ENCODE measurements at places on chromosomes 6 and 20.

DNA sequence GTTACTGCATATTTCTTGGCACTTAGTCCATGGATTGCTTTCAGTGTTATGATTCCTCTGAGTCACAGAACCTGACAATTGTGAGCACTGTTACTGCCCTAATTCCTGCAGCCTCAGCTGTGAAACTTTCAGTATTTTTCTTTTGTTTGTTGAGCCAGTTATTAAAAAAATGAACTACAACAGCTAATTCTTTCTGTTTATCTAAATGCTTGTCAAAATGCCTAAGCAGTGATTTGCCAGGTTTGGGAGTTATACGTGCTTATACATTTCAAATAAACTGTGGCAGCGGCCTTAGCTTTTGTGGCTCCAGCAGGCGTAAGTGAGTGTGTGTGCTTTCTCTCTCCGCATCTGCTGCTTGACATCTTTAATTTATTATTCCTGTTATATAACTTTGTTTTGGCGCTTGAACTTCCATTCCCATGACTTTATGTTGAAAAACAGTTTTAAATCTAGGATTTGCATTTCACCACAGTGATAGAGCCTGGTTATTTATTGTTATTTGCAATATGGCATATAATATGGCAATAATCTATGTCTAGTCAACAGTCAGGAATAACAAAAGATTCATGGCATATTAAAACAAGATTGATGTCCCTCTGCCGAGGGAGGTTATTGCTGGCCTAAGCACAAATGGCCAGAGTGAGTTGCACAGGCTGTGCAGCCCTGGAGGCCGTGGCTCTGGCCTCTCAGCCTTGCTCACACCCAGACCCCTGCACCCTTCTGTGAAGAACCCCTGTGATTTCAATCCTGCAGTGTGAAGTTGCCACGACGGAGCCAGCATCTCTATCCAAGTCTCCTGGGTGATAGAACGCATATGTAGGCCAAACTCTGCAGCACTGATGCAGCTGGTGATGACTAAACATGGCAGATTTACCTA lies 303.4 kb downstream of the THBS2 start:
- no peak for DNase-seq

DNA sequence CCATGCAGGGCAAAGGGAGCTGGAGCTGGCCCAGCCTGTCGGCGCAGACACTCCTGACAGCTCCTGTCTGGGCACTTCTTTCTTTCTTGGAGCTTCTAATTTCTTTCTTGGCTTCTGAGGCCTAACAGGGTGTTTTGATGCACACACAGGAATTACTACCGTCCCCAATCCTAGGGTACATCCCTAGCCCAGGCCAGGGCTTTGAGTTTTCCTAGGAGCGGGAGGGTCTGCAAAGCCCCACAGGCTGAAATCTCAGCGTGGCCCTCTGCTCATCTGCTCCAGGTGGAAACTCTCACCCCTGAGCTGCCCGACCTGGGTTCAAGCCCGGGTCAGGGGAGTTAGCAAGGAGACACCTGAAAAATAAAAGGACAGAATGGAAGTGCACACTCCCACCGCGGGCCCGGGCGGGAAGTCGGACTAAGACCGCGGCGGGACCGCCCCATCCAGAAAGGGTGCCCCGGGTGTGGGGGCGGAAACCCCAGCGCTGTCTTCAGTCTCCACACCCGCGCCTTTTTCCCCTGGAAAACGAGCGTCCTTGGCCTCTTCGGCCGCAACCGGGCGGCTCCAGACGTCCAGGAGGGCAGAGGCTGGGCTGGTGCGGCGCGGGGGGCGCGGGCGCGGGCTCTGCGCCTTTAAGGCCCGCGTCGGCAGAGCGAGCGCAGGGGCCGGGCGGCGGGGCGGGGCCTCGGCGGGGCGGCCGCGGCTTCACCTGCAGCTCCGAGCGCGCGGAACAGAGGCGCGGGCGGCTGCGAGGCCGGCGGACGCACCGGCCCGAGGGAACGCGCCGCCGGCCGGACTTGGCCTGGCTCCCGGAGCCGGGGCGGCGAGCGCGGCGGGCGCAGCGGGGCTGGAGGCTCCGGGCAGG lies at the start of gene CDH4:
CDH4 (plus strand) TSS at position 733 of the 865 bp plus-strand sequence.
- no peak for DNase-seq

DNA sequence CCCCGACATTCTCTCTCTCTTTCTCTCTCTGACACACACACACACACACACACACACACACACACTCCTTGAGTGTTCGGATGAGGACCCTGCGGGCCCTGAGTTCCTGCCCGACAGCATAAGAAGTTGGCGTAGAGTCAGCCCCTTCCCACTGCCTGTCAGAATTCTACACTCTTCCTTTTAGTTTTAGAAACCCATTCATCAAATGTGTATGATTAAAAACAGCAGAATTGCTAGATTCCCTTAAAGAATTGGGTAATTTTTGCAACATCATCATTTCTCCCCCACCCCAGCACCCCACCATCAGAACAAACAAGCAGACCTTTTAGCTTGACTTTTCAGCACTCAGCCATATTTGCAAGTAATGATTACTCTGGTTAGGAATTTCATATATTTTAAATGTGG lies 322.8 kb downstream of the FARS2 start:
- DNase-seq, result no peak

- DNase-seq, result no peak
Measured at GRCh38 chr20:49659056-49659455, 54.6 kb downstream of the B4GALT5 start.

GRCh38 chr6:84432619-84433018 lies 205.2 kb upstream of the CEP162 start:
- DNase-seq, result no peak

DNA sequence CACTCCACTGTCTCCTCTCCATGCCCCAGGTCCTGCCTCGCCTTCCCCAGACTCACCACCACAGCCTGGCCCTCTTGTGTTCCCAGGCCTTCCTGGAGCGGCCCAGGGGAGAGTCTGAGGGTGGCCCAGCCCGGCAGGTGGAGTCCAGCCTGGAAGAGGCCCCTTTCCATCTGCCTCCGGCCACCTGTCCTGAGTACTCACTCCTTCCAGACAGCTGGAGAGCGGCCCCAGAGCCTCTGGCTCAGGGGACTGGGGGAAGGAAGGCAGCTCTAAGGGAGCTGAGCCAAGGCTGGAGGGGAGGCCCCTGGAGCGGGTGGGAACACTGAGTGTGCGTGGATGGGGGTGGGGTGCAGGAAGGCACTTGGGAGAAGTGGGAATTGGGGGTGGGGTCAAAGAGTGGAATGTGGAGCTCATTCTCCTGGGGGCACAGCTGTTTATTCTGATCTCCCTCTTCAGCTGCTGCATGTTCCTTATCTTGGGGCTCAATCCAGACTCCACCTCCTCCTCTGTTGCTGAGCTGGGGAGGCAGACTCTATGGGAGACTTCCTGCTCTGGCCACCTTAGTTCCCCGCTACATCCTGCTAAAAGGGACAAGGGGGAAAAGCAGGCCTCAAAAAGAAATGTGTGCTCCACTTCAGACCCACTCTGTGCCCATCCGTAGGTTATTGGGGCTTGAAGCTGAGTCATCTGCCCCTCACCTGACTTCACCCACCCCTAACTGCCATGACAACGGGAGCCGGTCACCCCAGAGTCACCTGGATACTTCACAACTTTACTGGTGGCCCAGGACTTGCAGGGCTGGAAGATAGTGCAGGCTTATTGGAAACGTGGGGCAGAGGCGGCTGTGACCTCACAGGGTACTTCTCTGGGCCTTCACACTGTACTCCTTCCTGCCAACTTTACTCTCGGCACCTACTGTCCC lies 19.5 kb upstream of the TAF8 start:
- no peak for DNase-seq

DNA sequence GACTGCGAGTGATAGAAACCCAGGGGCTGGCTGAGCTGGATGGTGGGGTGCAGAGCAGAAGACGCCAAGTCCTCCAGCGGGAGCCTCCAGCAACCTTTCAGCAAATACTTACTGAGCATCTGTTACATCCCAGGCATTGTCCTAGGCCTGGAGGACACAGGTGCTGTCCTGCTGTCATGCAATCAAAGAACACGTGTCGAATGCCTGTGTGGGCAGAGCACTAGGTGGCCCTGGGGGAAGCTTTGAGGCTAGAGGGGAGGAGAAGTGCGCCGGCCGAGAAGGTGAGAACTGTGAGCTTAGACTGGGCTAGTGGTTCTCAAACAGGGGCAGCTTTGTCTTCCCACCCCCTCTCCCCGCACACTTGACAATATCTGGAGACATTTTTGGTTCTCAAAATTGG lies 233.6 kb downstream of the BMP7 start:
- no peak for DNase-seq

DNA sequence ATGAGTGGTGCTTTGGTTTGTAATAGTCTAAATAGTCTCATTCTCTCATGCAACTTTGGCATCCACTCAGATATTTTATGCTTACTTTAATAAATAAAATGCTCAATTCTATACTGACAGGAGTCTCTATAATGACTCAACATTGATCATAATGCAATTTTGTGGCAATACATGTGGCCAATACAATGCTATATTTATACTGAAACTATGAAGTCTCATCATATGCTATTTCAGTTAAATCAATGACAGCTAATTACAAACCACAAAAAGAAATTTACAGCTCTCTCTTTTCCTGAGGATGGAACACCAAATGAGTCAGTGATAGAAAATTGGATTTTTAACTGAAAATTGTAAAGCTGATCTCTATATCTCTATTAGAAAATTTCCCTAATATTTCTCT lies 77.1 kb downstream of the WASF1 start:
- no peak for DNase-seq

DNA sequence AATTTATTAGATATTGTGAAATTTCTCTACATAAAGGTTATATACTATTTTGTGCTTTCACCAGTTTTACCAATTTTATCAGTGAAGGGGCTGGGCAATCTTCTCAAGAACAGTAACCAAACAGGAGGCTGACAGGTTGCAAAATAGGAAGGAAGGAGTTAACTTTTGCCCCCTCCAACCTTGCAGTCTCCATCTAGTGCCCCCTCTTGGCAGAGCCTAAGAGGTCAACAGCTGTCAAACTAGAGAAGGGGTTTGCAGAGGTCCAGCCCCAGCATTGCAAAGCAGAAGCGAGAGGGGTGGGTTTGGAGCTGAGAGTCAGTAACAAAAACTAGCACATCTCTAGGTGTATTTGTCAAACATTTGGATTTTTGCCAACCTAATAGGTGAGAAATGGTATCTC lies 391.0 kb downstream of the CDC5L start:
- DNase-seq, result no peak

- DNase-seq, result no peak
Measured at GRCh38 chr20:44170816-44171410, 16.1 kb downstream of the JPH2 start.

- no peak for DNase-seq
Measured at GRCh38 chr6:125931733-125932450, 24.7 kb upstream of the HINT3 start.

DNA sequence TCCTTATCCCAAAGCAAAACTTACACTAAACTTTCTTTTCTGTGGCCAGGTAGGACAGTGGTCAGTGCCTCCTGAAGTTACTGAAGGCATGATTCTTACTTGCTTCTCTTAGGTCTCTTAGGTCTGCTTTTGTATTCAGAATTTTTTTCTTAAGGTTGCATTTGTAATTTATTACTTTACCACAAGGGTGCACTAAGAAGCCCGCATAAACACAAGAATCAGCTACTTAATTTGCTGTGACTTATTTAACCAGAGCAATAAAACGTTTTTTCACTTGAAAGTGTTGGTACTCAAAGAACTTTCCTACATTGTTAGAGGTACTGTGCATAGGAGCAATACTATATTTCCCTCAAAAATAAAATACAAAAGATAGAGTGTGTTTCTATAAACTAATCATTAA lies 75.4 kb upstream of the LAMA2 start:
- DNase-seq, result no peak
